Activated naive CD8-positive, alpha-beta T cell treated with anti-CD3 and anti-CD28 coated beads for 36 hours (primary cell): ENCODE measurements at places on chromosomes 4 and X. TPM values are rescaled to one million over a fixed set of nuclear protein-coding genes. Genes with fewer than 3 reads are reported as not detected.

GATA1 gene
- total RNA-seq: not detected

SHISA3 gene
- total RNA-seq: 0.32 TPM

SPANXN3 gene
- total RNA-seq: not detected

RASGEF1B gene
- total RNA-seq: 6.9 TPM

GRCh38 chr4:84529169-84529751 lies 30.2 kb upstream of the NKX6-1 start:
- no peak for DNase-seq

DNA sequence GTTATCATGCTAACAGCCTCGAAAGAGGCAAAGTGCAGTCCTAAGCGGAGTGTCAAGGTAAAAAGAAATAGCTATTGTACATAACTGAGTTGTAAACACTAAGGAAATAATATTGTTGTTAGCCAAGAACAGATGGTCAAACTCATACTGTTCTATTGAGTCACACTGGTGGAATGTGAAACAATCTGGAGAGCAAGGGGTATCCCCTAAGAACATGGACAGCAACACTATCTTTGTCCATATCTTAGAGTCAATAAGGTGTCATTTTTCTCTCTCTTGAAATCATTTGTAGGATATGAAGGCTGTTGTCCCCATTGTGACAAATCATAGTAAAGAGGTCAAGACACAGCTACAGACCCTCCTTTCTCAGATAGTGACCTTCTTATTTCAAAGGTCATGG lies 4.5 kb upstream of the PDGFC start:
- no peak for DNase-seq

DNA sequence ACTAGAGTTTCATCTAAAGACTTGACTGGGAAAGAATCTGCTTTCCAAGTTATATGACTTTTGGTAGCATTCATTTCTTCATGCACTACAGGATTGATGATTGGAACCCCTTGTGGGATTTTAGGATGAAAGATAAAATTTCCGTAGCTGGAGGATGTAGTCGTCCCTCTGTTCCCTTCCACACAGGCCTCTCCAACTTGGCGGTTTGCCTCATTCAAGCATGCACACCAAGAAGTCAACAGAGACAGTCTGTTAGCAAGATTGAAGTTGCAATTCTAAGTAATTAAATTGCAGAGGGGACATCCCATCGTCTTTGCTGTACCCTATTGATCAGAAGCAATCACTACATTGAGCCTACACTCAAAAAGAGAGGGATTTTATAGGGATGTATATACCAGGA lies 777.4 kb upstream of the HS3ST1 start:
- DNase-seq: no peak

RAB9B gene
- 0.34 TPM for total RNA-seq

GRCh38 chr4:7182616-7183015 lies 9.7 kb upstream of the SORCS2 start:
- no peak for DNase-seq

DNA sequence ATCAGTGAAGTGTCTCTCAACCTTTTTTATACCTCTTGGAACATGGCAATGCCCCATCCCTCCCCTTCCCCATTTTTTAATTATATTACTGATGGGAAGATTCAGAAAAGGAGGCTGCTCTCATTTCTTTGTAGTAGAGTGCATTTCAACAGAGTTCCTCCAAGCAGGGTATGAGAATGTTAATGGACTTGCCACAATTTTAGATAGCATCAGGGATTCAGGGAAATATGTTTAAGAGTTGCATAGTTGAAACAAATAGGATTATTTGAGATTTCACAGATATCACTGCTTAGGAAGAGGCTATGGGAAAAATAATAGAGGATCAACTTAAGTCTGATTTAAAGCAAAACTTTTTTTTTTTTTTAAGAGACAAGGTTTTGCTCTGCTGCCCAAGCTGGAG lies 46.2 kb downstream of the DIPK2B start:
- no peak for DNase-seq

- DNase-seq: no peak
Measured at GRCh38 chr4:3874028-3874415, 107.8 kb downstream of the ADRA2C start.

GRCh38 chr4:70841951-70842350 lies 2.3 kb upstream of the GRSF1 start:
- no peak for DNase-seq

GRCh38 chrX:36357855-36358254 lies 438.3 kb downstream of the CFAP47 start:
- DNase-seq: no peak

- DNase-seq: no peak
Measured at GRCh38 chr4:116664198-116664597, 421.2 kb downstream of the TRAM1L1 start.

- no peak for DNase-seq
Measured at GRCh38 chr4:62250100-62250499, 1050.0 kb downstream of the ADGRL3 start.

DNA sequence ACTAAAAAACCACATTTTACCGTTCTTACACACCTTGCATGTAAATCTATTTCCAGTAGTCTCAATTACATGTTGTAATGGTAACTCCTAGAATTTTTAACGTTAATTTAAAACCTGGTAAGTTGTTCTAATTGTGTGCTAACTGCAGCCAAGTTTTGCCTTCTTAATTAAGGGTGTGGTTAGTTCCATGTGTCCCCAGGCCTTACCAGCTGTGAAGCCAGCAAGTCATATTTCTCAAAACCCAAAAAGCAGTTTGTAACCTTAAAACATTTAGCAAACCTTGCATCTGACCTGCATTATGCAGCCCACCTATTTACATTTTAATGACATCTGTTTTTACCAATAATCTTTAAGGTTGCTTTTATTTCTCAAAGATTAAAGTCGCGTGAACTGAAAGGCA lies 18.4 kb upstream of the FAM47E start:
- DNase-seq: no peak

DNA sequence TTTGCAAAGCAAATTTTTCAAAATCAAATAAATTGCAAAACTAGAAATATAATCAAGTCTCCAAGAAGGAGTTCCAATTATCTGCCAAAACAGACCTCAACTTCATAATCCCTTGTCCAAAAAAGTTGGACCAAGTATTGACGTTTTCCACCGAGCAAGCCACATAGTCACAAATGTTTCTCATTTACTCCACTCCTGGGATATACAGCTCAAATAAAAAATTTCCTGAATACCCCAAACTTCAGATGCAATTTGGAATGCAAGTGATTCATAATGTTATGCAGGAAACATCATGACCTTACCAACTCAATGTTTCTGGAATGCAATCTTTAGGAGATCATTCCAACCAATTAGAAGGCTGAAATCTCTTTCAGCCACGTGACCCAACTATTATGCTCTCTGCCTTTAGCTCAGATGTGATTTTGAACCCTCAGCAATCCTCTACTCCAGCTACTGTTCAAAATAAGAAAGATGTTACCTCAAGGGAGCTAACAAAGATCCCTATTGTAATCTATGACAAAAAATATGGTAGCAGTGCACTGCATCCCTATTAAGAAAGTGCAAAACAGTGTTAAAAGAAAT lies 72.4 kb downstream of the PRDM5 start:
- no peak for DNase-seq

DNA sequence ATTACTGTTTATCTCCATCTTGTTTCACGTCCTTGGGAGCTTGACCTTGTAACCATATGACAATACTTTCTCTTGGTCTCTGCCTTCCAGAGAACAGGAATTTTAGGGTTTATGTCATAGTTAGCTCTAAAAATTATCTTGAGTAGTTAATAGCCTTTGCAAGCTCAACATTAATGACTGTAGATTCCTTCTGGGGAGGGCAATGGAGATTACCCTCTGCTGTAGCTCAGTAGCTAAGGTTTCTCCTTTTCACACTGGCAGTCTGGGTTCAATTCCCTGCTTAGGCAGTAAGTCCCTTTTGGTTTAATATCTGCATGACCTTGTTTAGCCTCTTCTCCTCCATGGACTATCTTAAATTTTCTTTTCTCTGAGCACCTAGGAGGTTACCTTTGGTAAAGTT lies 181.7 kb upstream of the GPR101 start:
- no peak for DNase-seq

GRCh38 chr4:88860586-88860985 lies 163.0 kb upstream of the NAP1L5 start:
- DNase-seq: no peak

DNA sequence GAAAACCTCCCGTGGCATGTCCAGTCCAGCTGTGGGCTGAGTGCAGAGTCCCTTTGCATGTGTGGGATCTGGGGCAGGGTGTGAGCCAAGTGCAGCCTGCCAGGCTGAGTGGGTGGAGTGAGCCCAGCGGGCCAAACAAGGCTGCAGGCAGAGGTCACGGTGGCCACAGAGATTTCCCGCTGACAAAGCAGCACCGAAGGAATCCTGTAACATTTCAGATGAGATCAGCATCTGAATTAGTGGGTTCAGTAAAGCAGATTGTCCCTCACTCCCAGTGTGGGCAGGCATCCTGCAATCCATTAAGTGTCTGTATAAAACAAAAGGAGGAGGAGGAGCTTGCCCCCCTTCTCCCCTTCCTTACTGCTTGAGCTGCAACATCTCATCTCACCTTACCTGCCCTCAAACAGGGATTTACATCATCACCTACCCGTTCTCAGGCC lies 324.4 kb downstream of the FAT4 start:
- no peak for DNase-seq

DNA sequence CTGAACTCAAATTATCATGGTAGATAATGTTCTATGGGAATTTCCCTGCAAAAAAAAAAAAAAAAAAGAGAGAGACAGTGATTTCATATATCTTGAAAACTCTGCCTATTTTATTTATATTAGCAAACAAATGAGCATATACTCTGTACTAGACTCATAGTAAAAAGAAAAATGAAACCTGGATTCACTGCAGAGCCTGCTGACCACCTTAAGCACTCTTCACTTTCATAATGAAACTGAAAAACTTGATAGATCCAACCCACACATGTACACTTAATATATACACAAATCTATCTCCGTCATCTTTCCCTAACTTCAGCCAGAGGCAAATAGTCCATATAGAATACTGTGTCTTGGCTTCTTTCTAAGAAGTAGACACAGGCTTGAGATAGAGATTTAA lies 226.1 kb upstream of the KCNIP4 start:
- no peak for DNase-seq

ENAM gene
- total RNA-seq: not detected

DNA sequence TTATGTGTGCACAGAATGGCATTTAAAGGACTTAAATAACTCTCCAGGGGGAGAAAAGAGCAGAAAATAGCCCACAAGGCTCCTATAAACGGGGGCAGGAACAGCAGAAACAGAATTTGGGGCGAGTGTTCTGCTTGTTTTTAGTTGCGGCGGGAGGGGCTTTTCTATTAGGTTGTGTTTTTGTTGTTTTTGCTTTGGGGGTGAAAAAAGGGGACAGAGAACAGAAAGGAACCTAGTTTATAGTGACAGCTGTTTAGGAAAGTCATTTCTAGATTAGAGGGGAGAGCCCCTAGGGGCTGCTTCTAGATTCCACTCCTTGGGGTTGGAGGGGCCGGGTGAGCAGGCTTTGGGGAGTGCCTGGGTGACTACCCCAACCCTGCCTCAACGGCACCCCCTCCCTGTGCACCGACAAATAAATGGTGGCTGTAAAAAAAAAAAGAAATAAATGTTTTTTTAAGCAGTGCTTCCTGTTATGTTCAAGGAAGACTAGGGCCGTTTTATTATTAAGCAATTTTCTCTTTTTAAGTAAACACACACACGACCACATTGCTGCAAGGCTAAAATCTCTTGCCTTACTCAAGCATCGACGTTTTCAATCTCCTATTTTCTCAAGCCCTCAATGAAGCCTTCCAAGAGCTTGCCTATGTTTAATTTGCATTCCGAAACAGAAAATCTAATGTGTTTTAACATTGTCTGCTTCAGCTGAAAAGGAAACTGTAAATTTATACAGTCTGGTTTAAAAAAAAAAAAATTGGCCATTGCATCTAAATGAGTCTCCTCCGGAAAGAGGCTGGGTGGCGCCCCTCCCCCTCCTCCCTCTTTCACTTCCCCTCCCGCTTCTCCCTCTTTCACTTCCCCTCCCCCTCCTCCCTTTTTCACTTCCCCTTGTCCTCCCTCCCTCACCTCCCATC lies 123.3 kb upstream of the TBL1X start:
- DNase-seq: peak; percentile 61

DNA sequence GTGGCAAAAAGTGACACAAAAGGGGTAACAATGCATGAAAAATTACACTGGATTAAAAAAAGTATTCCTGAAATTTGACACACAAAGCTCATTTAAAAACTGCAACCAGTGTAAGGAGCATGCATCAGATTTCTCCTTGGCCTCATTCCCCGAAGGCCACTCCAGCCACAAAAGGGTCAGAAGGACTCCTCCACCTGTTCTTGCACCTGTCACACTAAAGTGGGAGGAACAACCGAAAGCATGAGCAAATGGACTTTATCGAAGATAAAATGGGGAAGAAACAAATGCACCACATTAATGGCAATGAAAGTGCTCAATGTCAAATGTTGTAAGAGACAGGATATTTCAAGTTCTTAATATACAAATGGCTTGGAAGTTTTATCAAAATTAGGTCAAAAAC lies 88.2 kb downstream of the ADGRA3 start:
- DNase-seq: no peak

- no peak for DNase-seq
Measured at GRCh38 chr4:26907731-26908599, 47.3 kb downstream of the STIM2 start.
